Mesothelial cell of epicardium (in vitro differentiated cells): ENCODE measurements at places on chromosomes 3 and 15.
A peak's percentile ranks its signal among the peaks of the same experiment; 100 is the strongest.

GRCh38 chr3:156668073-156668763, 6.2 kb upstream of the TIPARP start:
- H3K36me3 ChIP-seq: no peaks in the 10 kb centered on the region
- no peaks in the 10 kb centered on the region for H3K27me3 ChIP-seq
- H3K4me3 ChIP-seq: no peak overlapping the region
- DNase-seq: no peak

GRCh38 chr3:185071287-185071800, 81.5 kb downstream of the C3orf70 start:
- peaks cover 4% of the 10 kb centered on the region for H3K4me1 ChIP-seq
- no peak for DNase-seq
- H3K4me3 ChIP-seq: no peak overlapping the region
- H3K27me3 ChIP-seq: no peaks in the 10 kb centered on the region
- no peaks in the 10 kb centered on the region for H3K36me3 ChIP-seq

DNA sequence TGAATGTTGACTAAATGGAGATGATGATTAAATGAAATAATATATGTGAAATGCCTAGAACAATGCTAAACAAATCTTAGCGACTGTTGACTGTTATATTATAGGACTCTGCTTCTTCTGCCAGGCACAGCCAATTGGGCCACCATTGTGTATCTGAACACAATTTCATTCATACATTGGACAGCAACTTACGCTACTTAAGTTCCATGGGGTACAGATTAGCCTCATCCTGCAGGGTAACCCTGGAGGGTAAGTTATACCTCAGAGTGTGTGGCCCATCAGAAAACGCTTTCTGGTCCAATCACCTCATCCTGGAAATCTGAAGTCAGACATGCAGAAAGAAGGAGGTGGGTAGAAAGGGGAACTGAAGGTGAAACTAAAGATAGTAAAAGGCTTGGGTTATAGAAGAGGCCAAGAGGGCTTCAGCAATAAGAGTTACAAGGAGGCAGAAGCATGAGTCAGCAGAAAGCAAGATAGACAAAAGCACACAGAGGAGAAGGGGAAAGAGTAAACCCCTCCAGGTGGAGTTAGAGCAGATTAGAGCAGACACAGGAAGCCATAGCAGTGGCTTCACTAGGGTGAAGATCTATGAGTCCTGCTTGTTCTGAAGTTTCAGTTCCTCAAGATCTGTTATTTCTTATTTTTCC, 119.3 kb upstream of the SLC24A5 start:
- no peak overlapping the region for H3K27ac ChIP-seq
- no peaks in the 10 kb centered on the region for H3K36me3 ChIP-seq
- H3K27me3 ChIP-seq: no peaks in the 10 kb centered on the region
- H3K4me1 ChIP-seq: peaks cover 33% of the 10 kb centered on the region

GRCh38 chr3:179898024-179898423, 138.7 kb downstream of the PEX5L start:
- no peak for DNase-seq
- H3K4me3 ChIP-seq: no peak overlapping the region
- H3K27me3 ChIP-seq: peaks cover 9% of the 10 kb centered on the region
- H3K27ac ChIP-seq: no peak overlapping the region
- H3K36me3 ChIP-seq: no peaks in the 10 kb centered on the region
- no peaks in the 10 kb centered on the region for H3K4me1 ChIP-seq

GRCh38 chr3:160977773-160978172, 127.4 kb downstream of the B3GALNT1 start:
- H3K27ac ChIP-seq: no peak overlapping the region
- peaks cover 4% of the 10 kb centered on the region for H3K36me3 ChIP-seq
- no peaks in the 10 kb centered on the region for H3K27me3 ChIP-seq
- no peaks in the 10 kb centered on the region for H3K4me1 ChIP-seq
- no peak overlapping the region for H3K4me3 ChIP-seq

GRCh38 chr3:146581951-146582467, 23.1 kb downstream of the PLSCR5 start:
- H3K36me3 ChIP-seq: peaks cover 8% of the 10 kb centered on the region
- H3K4me1 ChIP-seq: peaks cover 13% of the 10 kb centered on the region
- no peaks in the 10 kb centered on the region for H3K27me3 ChIP-seq
- no peak for DNase-seq
- peak overlapping the region; percentile 47 for H3K27ac ChIP-seq
